Mesothelial cell of epicardium (in vitro differentiated cells): ENCODE measurements at places on chromosomes 11 and 22.
A peak's percentile ranks its signal among the peaks of the same experiment; 100 is the strongest.

- no peak for DNase-seq
- no peak overlapping the region for H3K4me3 ChIP-seq
- H3K27me3 ChIP-seq = no peaks in the 10 kb centered on the region
- H3K4me1 ChIP-seq = peaks cover 31% of the 10 kb centered on the region
Observed at GRCh38 chr22:45166932-45167331, 3.2 kb downstream of the NUP50 start.

- no peak overlapping the region for H3K27ac ChIP-seq
- no peaks in the 10 kb centered on the region for H3K27me3 ChIP-seq
- no peaks in the 10 kb centered on the region for H3K36me3 ChIP-seq
- no peak overlapping the region for H3K4me3 ChIP-seq
- no peak for DNase-seq
Observed at GRCh38 chr11:87628026-87628580, 547.1 kb downstream of the RAB38 start.

DNA sequence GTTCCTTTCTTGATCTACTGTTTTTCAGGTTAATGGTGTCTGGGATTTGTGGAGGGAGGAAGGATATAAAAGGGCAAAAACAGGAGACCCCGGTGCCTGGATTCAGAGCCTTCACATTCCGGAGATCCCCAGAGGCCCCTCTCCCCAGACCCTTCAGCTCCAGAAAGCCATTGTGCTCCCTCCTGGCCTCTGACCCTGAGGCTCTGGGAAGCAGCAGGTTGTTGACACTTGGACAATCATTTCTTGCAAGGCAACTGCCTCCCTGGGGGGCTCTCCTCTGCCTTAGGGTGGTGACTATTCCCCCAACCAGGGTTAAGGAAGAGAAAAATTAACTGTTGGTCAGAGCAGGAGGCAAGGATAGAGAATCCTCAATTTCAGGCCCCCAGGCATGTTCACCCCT lies 86.9 kb upstream of the NNMT start:
- no peak overlapping the region for H3K4me3 ChIP-seq
- peaks cover 41% of the 10 kb centered on the region for H3K27me3 ChIP-seq
- H3K27ac ChIP-seq = no peak overlapping the region
- peaks cover 22% of the 10 kb centered on the region for H3K4me1 ChIP-seq
- no peak for DNase-seq
- H3K36me3 ChIP-seq = no peaks in the 10 kb centered on the region

DNA sequence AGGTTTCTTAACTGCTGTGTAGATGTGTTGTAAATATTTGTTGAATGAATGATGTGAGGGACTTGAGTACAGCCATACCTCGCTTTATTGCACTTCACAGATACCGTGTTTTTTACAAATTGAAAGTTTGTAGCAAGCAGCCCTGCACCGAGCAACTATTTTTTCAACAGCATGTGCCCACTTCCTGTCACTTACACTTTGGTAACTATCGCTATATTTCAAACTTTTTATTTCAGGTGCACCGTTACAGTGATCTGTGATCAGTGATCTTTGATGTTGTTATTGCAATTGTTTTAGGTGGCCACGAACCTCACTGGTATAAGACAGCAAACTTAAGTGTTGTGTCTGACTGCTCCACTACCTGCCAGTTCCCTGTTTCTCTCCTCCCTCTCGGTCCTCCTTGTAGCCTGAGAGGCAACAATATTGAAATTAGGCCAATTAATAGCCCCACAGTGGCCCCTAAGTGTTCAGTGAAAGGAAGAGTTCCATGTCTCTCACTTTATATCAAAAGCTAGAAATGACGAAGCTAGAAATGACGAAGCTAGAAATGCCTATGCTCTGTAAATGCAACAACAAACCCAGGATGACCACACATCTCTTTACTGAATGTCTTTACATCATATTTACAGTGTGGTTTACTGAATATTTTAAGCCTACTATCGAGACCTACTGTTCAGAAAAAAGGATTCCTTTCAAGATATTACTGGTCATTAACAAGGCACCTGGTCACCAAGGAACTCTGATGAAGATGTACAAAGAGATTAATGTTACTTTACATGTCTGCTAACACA lies 1.0 kb downstream of the SFI1 start:
- peaks cover 8% of the 10 kb centered on the region for H3K4me1 ChIP-seq
- no peak overlapping the region for H3K27ac ChIP-seq
- H3K36me3 ChIP-seq = peaks cover 12% of the 10 kb centered on the region
- peak overlapping the region; percentile 87 for H3K4me3 ChIP-seq

- no peak overlapping the region for H3K4me3 ChIP-seq
- no peaks in the 10 kb centered on the region for H3K27me3 ChIP-seq
- H3K36me3 ChIP-seq = peaks cover 11% of the 10 kb centered on the region
- DNase-seq = no peak
- H3K4me1 ChIP-seq = peaks cover 17% of the 10 kb centered on the region
Observed at GRCh38 chr11:47843361-47844055, 4.6 kb downstream of the NUP160 start.

- H3K4me3 ChIP-seq = no peak overlapping the region
- H3K27me3 ChIP-seq = no peaks in the 10 kb centered on the region
Observed at GRCh38 chr11:19832901-19833300, 120.3 kb downstream of the NAV2 start.

- H3K27ac ChIP-seq = peak overlapping the region; percentile 74
- no peak for DNase-seq
- no peak overlapping the region for H3K4me3 ChIP-seq
- H3K4me1 ChIP-seq = peaks cover 31% of the 10 kb centered on the region
- no peaks in the 10 kb centered on the region for H3K36me3 ChIP-seq
Observed at GRCh38 chr11:108926171-108926840, 261.4 kb downstream of the DDX10 start.

DNA sequence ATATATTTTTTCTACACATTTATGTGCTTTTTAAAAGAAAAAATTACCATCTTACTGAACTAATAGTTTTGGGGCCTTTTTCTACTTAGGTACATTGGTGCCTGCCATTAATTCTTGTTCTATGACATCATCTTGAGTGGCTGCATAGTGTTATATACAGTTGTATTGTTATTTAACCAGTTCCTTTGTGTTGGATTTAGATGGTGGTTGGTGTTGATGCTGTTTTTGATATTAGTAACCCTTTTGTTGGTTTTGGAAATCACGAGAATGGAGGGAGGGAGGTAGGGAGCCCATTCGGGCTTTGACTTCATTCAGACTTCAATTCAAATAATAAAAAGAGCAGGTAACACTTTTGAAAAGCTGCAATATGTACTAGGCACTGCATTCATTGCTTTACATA lies 15.4 kb upstream of the C11orf96 start:
- H3K4me3 ChIP-seq = no peak overlapping the region
- peaks cover 16% of the 10 kb centered on the region for H3K4me1 ChIP-seq
- no peaks in the 10 kb centered on the region for H3K27me3 ChIP-seq
- H3K36me3 ChIP-seq = no peaks in the 10 kb centered on the region
- H3K27ac ChIP-seq = no peak overlapping the region

DNA sequence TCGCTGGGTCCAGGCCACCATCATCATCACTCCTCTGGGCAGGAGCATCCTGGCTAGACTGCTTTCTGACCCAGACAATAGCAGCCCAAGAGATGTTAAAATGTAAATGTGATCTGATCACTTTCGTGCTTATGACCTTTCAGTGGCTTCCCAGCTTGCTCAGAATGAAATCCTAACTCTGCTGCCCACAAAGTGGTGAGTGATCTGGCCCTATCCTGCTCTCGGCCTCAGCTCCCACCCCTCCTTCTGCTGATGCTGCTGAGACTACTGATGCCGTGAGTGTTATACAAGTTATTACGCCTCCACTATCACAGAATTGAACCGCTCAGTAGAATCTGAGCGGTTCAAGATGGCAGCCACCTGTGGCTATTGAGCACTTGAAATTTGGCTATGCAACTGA lies 26.2 kb downstream of the ELF5 start:
- DNase-seq = no peak
- no peaks in the 10 kb centered on the region for H3K4me1 ChIP-seq
- H3K4me3 ChIP-seq = no peak overlapping the region
- H3K27me3 ChIP-seq = no peaks in the 10 kb centered on the region
- H3K36me3 ChIP-seq = no peaks in the 10 kb centered on the region

- DNase-seq = no peak
- no peak overlapping the region for H3K27ac ChIP-seq
- H3K4me3 ChIP-seq = no peak overlapping the region
- peaks cover 43% of the 10 kb centered on the region for H3K4me1 ChIP-seq
- H3K27me3 ChIP-seq = no peaks in the 10 kb centered on the region
- H3K36me3 ChIP-seq = peaks cover 8% of the 10 kb centered on the region
Observed at GRCh38 chr11:120329556-120329955, 4.5 kb downstream of the TLCD5 start.

GRCh38 chr22:38629108-38629507 lies 27.1 kb downstream of the FAM227A start:
- H3K27me3 ChIP-seq = no peaks in the 10 kb centered on the region
- peaks cover 25% of the 10 kb centered on the region for H3K36me3 ChIP-seq

DNA sequence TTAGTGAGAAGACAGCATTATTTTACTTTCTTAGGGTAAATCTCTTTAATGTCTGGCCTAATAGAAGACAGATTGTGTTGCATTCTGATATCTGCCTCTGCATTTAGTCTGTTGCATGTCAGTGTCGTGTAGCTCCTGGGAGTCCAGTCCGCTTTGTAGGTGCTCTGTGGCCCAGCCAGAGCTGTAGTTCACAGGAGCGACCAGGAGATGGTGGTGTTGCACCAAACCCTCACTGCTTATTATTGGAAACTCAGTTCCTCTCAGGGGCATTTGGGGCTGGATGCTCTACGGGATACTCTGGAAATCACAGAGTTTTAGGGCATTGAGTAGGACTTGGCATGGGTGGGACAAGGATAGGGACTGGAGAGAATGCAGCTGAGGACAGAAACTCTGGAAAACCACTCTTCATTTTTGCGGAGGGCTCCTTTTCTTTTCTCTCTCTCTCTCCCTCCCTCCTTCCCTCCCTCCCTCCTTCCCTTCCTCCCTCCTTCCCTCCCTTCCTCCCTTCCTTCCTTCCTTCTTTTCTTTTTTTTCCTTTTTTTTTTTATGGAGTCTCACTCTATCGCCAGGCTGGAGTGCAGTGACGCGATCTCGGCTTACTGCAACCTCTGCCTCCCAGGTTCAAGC lies 21.7 kb downstream of the MIAT start:
- peaks cover 17% of the 10 kb centered on the region for H3K36me3 ChIP-seq
- H3K27ac ChIP-seq = no peak overlapping the region
- H3K4me3 ChIP-seq = no peak overlapping the region
- no peaks in the 10 kb centered on the region for H3K27me3 ChIP-seq

- H3K36me3 ChIP-seq = no peaks in the 10 kb centered on the region
- no peaks in the 10 kb centered on the region for H3K27me3 ChIP-seq
- H3K4me1 ChIP-seq = peaks cover 7% of the 10 kb centered on the region
- H3K27ac ChIP-seq = peak overlapping the region; percentile 25
- H3K4me3 ChIP-seq = no peak overlapping the region
Observed at GRCh38 chr11:73426219-73426850, 50.1 kb downstream of the RELT start.

GRCh38 chr11:86594746-86595145 lies 77.7 kb downstream of the ME3 start:
- peaks cover 2% of the 10 kb centered on the region for H3K36me3 ChIP-seq
- H3K4me1 ChIP-seq = peaks cover 16% of the 10 kb centered on the region
- no peak overlapping the region for H3K4me3 ChIP-seq
- no peak overlapping the region for H3K27ac ChIP-seq
- no peaks in the 10 kb centered on the region for H3K27me3 ChIP-seq

DNA sequence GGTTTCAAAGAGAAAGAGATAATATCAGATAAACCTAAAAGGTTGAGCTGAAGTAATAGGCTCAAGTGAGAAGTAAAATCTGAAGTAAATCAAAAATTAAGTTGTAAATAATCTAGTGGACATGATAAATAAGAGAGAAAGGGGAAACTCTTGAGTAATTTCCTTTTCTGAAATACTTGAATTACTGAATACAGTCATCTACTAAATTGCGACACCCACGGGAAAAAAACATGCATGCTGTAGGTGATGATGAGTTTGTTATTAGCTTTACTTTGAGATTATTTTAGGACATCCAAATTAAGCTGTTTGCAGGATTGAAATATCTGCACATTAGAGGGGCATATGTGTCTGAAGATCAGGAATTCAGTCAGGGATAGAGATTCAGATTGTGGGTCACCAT lies 50.0 kb upstream of the CARD18 start:
- peaks cover 10% of the 10 kb centered on the region for H3K4me1 ChIP-seq
- peaks cover 2% of the 10 kb centered on the region for H3K36me3 ChIP-seq
- H3K4me3 ChIP-seq = no peak overlapping the region
- H3K27me3 ChIP-seq = no peaks in the 10 kb centered on the region
- DNase-seq = no peak
- H3K27ac ChIP-seq = no peak overlapping the region

DNA sequence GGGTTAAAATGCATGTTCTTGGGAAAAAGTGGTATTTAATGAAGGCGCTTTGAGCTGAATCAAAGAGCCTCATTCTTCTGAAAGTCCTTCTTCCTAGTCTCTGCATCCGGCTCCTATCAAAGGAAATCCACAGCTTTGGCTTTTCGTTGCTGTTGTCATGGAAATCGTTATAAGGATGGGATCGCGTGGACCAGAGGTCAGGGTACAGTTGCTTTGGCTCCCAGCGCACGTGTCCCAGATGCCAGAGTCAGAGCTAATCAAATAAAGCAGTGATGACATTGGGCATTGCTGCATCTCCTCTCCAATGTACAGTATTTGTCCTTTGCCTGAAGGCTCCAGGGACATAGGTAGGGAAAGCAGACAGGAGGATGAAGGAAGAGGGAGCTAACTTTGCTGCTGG lies 181.9 kb downstream of the MYO18B start:
- H3K4me1 ChIP-seq = no peaks in the 10 kb centered on the region
- no peaks in the 10 kb centered on the region for H3K36me3 ChIP-seq
- DNase-seq = no peak
- H3K27me3 ChIP-seq = peaks cover 89% of the 10 kb centered on the region
- H3K4me3 ChIP-seq = no peak overlapping the region

- peaks cover 39% of the 10 kb centered on the region for H3K4me1 ChIP-seq
- H3K27me3 ChIP-seq = no peaks in the 10 kb centered on the region
- no peak for DNase-seq
- no peaks in the 10 kb centered on the region for H3K36me3 ChIP-seq
- H3K4me3 ChIP-seq = no peak overlapping the region
Observed at GRCh38 chr11:115300660-115301428, 203.4 kb downstream of the CADM1 start.

GRCh38 chr11:69915501-69916250 lies 96.5 kb upstream of the FGF3 start:
- H3K4me3 ChIP-seq = no peak overlapping the region
- H3K4me1 ChIP-seq = peaks cover 9% of the 10 kb centered on the region
- peaks cover 26% of the 10 kb centered on the region for H3K27me3 ChIP-seq
- H3K36me3 ChIP-seq = no peaks in the 10 kb centered on the region
- no peak overlapping the region for H3K27ac ChIP-seq

GRCh38 chr22:36014546-36015074 lies 14.0 kb downstream of the RBFOX2 start:
- H3K27ac ChIP-seq = peak overlapping the region; percentile 52
- H3K4me1 ChIP-seq = peaks cover 67% of the 10 kb centered on the region
- no peaks in the 10 kb centered on the region for H3K36me3 ChIP-seq
- DNase-seq = no peak

- DNase-seq = no peak
- H3K4me3 ChIP-seq = no peak overlapping the region
- H3K27me3 ChIP-seq = peaks cover 2% of the 10 kb centered on the region
- no peaks in the 10 kb centered on the region for H3K4me1 ChIP-seq
- H3K27ac ChIP-seq = no peak overlapping the region
Observed at GRCh38 chr11:35178873-35179272, 39.9 kb downstream of the CD44 start.
